Activated naive CD8-positive, alpha-beta T cell treated with anti-CD3 and anti-CD28 coated beads, Interleukin-2, amount 50 U/mL, for 16 hours (primary cell): ENCODE measurements at places on chromosomes 12 and 14.

DNA sequence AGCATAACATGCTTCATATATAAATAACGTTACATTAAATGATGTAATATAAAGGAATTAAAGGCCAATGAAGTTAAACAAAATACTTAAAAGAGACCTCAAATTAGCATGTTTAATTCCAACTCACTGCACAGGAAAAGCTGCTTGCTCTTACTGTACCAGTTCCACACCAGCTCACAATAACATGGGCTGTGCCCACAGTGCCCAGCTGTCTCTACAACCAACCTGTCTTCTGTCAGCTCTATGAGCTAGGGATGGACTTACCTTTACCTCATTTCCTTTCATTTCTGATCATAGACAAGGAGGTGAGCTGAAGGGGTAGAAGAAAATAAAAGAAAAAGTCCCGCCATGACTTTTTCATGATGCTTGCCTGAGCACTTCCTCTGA, 64.8 kb downstream of the NKX2-1 start:
- DNase-seq: no peak

DNA sequence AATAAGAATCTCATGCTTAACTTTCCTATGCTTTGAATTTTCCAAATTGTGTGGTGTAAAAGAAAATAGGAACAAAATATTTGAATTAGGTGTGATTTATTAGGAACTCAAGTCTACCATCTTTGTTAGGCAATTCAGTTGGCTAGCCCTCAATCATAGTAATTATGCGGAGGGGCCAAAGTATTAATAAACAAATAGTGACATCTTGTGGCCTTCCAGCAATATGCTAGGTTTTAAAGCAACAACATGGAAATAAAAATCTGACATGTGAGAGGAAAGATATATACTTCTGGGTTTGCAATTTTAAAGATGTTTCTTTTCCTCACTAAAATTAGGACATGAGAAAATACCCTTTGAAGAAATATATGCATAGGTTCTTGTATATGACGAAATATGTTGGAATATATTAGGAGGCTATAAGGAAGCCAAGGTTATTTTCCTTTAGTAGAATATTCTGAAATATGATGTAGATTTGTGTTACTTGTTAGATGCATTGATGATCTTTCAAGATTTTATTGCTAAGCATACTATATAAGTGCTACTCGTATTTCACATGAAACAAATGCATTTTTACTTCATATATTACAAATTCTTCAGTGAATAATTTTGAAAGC, 200.4 kb downstream of the PTPRO start:
- no peak for DNase-seq

GRCh38 chr12:6458281-6459003, 6.6 kb downstream of the TAPBPL start:
- no peak for DNase-seq

DNA sequence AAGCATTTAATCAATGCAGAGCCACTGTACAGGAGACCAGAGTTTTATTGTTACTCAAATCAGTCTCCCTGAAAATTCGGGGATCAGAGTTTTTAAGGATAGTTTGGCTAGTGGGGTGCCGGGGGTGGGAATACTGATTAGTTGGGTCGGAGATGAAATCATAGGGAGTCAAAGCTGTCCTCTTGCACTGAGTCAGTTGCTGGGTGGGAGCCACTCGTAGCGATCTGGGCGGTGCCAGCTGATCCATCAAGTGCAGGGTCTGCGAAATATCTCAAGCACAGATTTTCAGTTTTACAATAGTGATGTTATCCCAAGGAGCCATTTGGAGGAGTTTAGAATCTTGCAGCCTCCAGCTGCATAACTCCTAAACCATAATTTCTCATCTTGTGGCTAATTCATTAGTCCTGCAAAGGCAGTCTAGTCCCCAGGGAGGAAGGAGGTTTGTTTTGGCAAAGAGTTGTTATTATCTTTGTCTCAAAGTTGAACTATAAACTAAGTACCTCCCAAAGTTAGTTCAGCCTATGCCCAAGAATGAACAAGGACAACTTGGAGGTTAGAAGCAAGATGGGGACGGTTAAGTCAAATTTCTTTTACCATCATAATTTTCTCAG, 169.4 kb upstream of the PLEKHG7 start:
- DNase-seq: no peak

GRCh38 chr14:64625386-64626232, 75.8 kb downstream of the PPP1R36 start:
- DNase-seq: no peak

GRCh38 chr12:51368640-51369517, 22.3 kb downstream of the GALNT6 start:
- peak; percentile 56 for DNase-seq

- no peak for DNase-seq
Measured at GRCh38 chr14:37091651-37092050, 80.8 kb downstream of the SLC25A21 start.

GRCh38 chr12:57522887-57523705, 472 bp downstream of the MBD6 start:
- no peak for DNase-seq

DNA sequence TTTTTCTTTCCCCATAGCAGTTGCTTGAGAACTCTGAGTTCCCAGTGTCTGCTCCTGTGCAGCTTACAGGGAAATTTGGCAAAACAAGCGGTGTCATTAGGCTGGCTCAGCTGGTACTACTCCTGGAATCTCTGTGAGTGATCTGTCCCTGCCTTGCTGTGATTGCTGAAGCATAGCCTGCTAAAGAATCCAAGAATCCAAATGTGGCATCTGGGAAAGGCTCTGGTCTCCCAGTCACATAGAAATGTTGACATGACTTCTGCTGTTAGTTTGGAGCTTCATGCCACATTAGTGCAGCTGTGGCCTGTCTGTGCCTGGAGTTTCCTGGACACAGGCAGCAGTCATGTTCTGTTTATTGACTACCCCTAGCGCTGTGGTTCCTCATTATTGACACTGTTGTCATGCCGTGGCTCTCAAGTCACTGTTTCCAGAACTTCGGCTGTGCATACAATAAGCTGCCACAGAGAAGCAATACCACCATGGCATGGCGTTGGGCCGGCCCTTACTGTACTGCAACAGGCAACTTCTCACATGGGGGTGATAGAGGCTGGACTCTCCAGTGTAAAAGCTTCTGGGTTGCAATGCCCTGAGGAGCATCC, 166.8 kb downstream of the MYRFL start:
- no peak for DNase-seq
